Anterior cingulate cortex (tissue), 58 donors: ENCODE measurements at places on chromosomes 2 and 18.

GRCh38 chr2:25483607-25484266 lies 142.0 kb upstream of the DNMT3A start:
- DNase-seq = no peak

GRCh38 chr2:144645083-144645778 lies 125.3 kb upstream of the ZEB2 start:
- DNase-seq = no peak

- no peak for DNase-seq
Measured at GRCh38 chr2:65504814-65505697, 72.7 kb upstream of the SPRED2 start.

GRCh38 chr2:118823633-118824032 lies 23.8 kb downstream of the EN1 start:
- no peak for DNase-seq

GRCh38 chr2:182283512-182283911 lies 143.3 kb downstream of the PDE1A start:
- DNase-seq = no peak

DNA sequence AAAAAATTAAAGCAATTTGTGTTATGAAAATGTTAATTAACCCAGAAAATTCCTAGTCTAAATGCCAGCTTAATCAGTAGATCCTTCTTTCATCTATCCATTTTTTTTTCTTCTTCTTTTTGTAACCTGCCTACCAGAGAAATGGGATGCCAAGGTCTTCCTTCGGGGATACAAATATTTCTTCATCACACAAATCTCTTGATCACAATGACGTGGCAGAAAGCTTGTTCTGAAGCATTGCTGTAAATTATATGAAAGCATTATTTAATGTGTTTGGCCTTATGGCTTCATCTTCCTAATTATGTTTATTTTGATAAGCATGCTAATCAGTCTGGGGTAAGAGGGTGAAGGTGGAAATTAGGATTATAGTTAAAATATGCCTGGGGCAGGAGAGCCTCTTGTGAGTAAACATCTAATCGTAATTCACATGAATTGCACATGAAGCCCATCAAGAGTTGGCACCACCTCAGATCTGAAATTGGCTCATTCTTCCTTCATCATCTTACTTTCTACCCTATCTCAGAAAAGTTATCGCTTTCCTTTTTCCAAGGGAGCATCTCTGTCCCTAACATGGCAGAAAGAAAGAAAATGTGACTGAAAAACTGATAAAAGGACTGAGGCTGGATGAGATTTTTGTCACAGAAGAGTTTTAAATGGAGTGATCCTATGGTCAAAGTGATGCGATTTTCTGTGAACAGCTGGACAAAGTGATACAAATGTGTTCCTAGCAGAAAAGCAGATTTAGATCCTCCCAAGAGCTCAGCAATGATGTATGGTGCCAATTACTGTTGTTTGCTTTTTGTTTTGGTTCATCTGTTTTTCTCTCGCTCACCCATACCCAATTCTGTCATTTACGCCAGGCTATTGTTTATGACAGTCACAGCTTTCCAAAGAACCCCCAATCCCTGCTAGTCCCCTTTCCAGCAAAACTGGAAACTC lies 76.9 kb upstream of the PMAIP1 start:
- no peak for DNase-seq

- DNase-seq = no peak
Measured at GRCh38 chr2:22276696-22277095, 1108.3 kb upstream of the KLHL29 start.

DNA sequence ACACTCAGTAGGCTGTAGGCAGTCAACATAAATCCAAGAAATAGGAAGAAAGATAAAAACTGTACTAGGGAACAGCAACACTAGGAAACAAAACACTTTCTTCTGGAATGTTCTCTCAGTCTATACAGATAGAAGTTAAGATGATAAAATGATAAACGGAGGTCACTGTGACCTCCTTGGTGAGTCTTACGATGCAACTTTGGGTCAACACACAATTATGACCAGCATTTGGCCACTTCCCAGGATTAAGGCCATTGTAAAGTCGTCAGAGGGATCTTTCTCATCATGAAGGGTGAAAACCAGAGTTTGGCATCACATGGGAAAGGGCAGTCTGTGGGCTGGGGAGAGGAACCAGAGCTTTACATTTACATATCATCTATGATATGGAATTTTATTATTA lies 33.4 kb downstream of the LAMA3 start:
- DNase-seq = no peak

- DNase-seq = no peak
Measured at GRCh38 chr2:76163860-76164259, 453.1 kb upstream of the GCFC2 start.

DNA sequence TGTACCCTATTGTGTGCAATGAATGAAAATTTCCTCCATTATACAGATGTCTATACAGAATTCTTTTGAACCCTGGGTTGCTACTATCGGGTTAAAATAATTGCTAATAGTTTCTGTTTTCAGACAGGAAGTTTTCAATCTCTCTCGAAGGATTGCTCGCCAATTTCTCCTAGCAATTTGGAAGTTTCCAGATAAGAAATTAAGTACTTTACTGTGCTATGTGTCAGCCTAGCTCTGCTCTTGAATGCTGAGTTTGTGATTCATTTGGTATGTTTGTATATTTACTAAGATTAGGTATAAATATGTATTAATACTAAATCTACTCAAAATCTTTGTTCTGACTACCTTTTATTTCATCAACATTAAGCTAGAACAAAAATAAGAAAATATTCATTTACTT lies 74.6 kb upstream of the ARL5A start:
- no peak for DNase-seq

GRCh38 chr2:224127871-224128501 lies 88.9 kb upstream of the SERPINE2 start:
- DNase-seq = no peak

- no peak for DNase-seq
Measured at GRCh38 chr2:118774458-118775133, 72.9 kb downstream of the EN1 start.

DNA sequence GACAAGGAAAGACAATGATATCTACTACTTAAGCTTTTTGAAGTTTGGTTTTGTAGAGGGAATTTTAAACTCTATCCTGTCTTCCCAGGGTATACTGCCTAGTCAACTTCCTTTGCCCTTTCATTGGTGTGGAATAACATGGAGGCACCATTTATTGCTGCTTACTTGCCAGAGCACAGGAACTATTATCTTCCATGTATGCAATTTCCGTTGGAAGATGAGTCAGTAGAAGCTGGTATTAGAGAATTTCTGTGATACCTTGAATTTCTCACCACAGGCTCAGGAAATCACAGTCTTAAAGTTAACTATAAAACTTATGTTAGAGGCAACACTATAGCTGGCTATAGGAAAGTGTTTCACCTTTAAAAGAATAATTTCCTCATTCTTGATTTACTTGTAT lies 40.9 kb upstream of the RGPD4 start:
- DNase-seq = no peak

DNA sequence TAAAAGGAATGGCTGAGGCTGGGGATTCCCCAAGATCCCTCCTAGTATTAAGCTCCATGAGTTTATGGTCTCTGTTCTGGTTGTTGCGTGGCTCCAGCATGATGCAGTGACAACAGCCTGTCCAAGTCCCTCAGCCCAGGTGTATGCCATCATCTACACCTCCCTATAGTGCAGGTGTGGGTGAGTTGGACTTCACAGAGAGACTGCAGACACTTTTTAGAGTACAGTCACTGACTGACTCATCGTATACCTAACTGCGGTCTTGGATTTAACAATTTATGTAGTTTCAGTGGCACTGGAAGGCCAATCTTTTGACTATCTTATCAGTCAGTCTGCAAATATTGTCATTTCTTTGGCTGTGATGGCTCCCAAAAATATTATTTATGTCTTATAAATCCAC lies 415.0 kb downstream of the TMX3 start:
- DNase-seq = no peak

- no peak for DNase-seq
Measured at GRCh38 chr2:36549165-36549574, 48.8 kb downstream of the FEZ2 start.

DNA sequence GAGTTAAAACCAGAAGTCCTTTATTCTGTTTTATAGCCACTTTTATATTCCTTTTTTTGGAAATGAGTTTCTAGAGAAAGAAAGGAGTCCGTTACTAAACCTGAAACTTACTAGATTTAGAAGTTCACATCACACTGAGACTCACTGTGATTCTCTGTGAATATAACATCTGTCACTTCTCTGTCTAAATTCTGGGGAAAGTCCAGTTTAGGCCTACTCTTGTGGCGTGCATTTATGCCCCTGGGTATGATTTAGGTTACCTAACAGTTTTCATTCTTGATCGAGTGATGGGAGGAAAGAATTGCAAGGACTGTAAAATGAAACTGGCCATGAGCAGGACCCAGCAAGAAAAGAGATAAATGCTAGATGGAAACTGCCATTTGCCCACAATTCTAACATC lies 449.6 kb downstream of the SPAG16 start:
- DNase-seq = no peak

DNA sequence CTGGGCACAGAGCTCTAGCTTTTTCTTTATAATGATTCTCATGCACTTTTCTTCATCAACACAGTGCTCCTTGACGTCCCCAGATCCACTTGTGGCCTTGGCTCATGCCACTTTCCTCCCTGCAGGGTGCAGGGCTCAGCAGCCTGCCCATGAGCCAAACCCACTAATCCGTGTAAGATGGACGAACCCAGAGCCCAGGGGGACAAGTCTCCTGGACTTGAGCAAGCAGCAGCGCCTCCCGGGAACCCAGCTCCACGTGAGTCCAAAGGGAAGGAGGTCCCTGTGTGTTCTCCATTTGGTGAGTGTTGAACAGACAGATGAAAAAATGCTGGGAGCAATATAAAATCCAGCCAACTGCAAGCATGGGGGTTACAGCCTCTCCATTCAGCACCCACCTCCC lies 470.6 kb upstream of the HS6ST1 start:
- no peak for DNase-seq

GRCh38 chr18:76977108-76977621 lies 154.8 kb downstream of the ZNF236 start:
- no peak for DNase-seq

- DNase-seq = no peak
Measured at GRCh38 chr18:49621717-49622351, 60.0 kb downstream of the LIPG start.

DNA sequence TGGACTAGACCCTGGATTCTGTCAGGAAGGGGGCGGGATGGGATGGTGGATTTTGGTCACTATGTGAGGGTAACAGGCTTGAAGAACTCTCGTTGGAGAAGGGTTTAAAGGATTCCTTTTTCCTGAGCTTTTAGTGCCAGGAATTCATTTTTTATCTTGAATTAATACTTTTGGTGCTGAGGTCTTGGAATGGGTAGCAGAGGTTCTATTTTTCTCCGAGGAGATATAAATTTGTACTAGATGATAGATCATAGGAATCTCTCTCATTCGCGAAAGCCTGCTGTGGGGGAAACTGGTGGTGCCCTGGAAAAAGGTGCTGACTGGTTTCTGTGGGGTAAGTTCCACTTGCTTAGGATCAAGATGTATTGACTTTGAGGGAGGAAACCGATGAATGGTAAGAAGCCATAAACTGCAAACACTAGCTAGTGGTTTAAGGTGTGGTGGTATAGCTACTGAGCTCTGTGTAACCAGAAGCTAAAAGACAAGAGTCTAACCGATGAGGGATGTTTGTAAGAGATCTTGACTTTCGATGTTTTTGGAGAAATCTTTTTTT lies 706 bp downstream of the AGPS start:
- no peak for DNase-seq

GRCh38 chr2:199409759-199410529 lies 47.8 kb downstream of the SATB2 start:
- DNase-seq = no peak

DNA sequence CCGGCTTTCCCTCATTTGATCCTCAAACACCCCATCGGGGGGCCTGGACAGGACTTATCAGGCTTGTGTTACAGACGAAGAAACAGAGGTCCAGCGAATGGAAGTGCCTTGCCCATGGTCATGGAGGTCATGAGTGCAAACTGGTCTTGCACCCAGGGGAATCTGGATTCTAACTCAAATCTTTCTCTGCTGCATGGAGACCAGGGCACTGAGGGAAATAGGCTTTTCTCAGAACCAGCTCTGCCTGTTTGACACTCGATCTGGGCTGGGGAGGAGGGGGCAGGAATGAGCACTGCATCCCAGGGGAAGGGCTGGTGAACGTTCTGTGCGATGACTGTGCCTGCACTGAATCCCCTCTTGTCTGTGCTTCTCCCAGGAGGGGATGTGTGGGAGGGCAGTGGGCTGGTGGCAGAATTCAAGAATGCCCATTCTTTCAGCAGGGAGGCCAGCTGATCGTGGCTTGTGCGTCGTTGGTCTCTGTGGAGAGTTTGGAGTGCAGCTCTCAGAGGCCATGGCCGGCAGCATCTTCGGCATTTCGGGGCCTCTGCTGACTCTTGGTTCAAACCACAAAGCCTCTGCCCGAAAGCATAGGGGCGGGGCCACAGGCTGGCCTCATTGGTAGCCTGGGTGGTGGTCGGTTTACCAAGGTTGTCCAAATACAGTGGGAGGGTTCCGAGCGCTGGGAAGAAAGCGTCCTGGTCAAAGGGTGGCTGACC lies 171.6 kb downstream of the DDX1 start:
- no peak for DNase-seq

DNA sequence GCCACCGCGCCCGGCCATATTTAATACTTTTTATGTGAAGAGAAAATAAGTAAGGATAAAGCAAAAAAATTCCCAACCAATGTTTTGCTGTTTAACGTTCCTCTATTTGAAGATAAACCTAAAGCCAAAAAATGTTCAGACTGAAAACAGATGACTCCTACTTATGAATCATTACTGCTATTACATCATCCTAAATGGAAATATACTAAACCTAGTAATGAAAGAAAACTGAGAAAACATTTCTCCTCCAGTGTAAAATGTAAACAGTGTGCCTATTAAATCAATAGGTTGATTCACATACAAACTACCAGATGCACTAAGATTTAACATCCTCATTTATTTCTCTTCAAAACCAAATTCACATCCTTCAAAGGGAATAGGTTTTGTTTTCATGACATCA lies 43.5 kb downstream of the CWC22 start:
- DNase-seq = no peak

GRCh38 chr2:232879618-232880494 lies 9.8 kb downstream of the SNORC start:
- DNase-seq = no peak

DNA sequence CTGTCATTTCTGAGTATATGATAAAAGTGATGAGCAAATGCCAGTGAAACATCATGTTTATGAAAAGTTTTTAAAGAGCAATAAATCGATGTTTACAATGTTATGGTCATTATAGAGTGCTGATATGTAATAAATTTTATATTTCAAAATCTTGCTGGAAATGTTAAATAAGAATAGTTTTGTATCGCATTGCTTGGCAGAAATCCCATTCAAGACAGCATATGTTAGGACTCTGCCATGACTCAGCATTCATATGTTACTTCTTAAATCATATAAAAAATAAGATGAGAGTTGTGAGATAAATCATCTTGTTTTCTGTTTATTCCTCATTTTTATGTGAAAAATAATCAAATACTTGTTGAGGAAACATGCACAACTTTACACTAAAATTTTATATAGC lies 949.9 kb upstream of the NRXN1 start:
- DNase-seq = no peak
